ENCODE measurements at places on chromosomes 3 and 15. TPM values are rescaled to one million over a fixed set of nuclear protein-coding genes. Genes with fewer than 3 reads are reported as not detected.

DNA sequence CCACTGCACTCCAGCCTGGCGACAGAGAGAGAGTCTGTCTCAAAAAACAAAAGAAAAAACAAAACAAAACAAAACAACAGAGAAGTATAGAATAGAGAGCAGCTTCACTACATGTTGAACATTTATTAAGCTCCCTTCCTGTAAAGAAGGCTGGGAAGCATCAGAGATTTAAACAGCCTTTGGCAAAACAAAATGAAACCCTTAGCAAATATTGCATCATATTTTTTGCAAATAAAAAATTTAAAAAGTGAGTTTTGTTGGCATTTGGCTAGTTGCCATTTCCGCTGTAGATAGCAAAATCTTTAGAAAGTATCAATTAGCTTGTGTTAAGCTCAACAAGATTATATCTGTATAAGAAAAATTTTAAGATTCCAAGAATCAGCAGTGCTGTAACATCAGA is 151.2 kb downstream of the SERPINI1 start:
- H3K27me3 ChIP-seq, result no peaks in the 10 kb centered on the region
- no peak overlapping the region for H3K27ac ChIP-seq
- H3K36me3 ChIP-seq, result no peaks in the 10 kb centered on the region

DNA sequence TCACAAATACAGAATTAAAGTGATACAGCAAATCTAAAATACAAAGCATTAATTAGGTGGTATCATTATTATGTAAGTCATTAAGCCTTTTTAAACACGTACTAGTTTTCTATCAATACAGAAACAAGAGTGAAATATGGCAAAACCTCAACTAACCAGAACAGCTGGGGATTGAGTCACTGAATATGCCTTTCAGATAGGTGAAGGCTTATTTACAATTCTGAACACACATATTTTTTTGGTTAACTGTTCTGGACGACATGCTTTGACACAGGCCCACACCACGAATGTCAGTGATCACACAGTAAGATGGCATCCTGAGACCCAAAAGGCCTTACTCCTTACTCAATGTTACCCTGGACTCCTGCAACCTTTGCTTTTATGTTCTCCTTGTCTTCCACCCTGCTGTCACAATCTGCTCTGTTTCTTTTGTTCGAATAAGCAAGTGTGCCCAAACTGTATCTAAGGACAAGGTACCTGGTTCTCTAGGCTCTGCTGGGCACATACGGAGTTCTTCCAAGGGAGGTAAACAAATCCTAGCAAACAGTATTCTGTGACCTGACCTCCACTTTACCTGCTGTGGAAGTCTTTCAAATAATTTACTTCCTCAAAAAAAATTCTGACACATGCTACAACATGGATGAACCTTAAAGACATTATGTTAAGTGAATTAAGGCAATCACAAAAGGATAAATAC is 7.0 kb downstream of the SFMBT1 start:
- H3K4me1 ChIP-seq, result peaks cover 18% of the 10 kb centered on the region
- no peak overlapping the region for H3K4me3 ChIP-seq
- H3K27ac ChIP-seq, result no peak overlapping the region
- no peaks in the 10 kb centered on the region for H3K27me3 ChIP-seq

MYO5C gene
- total RNA-seq, result 84.0 TPM

RHOV gene
- not detected for total RNA-seq

LDHAL6B gene
- not detected for total RNA-seq

COL6A5 gene
- not detected for total RNA-seq

WNT7A gene
- not detected for total RNA-seq

PPARG gene
- total RNA-seq, result 20.0 TPM

MYNN gene
- total RNA-seq, result 25.0 TPM

PLA2G4D gene
- total RNA-seq, result not detected
